ENCODE measurements at places on chromosomes 5 and 9.

DNA sequence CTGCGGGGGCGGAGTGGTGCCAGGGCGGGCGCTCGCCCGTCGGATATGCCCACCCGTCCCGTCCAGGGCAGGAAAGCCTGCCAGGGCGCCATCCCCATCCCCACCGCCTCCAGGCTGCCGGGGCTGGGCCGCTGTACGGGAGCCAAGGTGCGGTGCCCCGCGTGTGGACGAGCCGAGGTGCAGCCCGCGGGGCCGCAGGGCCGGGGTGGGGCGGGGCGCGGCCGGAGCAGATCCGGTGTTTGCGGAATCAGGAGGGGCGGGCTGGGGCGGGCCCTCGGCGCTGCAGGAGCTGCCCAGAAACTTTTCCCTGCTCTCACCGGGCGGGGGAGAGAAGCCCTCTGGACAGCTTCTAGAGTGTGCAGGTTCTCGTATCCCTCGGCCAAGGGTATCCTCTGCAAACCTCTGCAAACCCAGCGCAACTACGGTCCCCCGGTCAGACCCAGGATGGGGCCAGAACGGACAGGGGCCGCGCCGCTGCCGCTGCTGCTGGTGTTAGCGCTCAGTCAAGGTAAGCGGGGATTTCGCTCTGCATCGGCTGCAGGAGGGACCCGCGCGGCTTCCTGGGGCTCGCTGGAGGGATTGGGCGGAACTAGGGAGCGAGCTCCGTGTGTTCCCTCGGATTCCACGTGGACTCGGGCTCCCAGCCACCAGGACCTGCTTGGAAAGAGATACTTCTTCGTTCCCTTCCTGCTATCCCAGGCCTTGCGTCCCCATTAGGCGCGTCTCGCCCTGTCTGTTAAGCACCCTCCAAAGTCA is at the start of gene ITGA2:
Gene ITGA2, plus strand, starts transcription at position 328 of the 756 bp plus-strand sequence. Its CDS starts 117 bp downstream, at position 445.
- peak; percentile 75 for DNase-seq

- DNase-seq, result no peak
These were observed 161.9 kb downstream of the PPP2R2B start for GRCh38 chr5:146716636-146717035.

DNA sequence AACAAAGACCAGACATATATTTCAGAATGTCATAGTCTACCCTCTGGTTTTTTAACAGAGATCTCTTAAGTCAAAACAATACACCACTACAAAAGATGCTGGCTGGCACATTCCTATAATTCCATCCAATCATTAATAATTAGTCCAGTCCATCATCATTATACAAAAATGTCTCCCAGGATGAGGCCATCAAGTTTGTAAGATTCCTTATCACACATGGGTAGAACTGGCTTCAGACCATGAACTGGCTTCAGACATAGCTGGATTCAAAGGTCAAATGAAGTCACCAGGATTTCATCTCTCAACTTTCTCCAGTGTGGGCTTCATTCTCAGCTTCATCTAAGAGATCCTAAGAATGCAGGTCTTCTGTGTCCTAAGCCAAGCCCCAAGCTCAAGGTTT is 147.1 kb downstream of the ENC1 start:
- no peak for DNase-seq

DNA sequence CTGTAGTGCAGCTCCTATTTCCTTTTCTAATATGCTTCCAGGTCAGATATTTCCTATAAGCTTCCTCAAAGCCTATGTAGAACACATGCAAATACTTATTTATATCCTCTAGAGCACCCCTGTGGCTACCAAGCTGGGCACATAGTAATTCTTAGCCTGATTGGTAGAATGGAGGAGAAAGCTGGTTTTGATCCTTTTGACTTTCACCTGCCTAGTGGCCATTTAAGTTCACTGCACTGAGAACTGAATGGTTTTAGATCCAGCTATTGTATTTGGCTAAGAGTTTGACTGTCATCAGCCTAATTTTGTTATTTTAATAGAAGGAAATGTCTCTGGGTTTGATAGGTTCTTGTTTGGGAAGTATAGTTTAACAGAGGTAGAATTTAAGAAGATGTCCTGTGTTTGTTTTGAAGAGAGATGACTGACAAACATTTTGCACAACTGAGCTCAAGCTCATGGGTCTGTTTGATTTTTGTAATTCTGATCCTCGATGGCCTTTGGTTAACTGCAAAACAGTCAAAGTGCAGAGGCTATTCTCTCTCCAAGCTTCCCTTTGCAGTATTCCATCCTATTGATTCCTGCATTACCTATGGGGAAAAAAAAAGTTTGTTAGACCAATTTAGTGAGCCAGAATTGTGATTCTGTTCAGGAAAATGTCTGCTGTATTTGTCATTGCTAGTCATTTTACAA is 85.4 kb downstream of the KCNN2 start:
- no peak for DNase-seq

DNA sequence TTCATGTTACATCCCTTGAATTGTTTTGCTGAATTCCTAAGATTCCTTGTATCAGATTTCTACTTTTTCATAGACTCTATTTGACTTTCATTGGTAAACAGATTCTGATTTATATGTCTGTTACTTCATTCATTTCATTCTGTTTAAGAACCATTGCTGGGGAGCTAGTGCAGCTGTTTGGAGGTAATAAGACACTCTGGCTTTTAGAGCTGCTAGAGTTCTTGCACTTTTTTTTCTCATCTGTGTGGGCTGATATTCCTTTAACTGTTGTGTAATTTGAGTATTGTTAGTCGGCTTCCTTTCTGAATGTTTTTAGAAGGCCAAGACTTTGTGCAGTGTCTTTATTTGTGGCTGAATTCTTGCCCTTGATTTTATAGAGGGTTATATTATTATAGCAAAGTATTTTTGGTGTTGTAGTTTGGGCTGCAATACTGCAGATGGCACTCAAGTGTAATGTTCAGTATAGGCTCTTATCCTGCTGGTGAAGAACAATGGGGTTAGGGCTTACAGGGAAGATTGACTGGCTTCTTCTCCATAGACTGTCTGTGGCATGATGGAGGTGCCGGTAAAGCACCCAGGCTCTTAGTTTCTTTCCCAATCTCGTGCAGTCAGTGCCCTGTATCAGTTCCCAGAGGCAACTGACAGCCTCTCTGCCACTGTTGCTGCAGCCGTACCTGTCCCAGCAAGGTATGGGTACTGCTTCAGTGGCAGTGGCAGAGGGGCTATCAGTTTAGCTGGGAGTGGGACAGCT is 162.2 kb downstream of the OXCT1 start:
- DNase-seq, result no peak

Measured in activated CD8-positive, alpha-beta memory T cell treated with anti-CD3 and anti-CD28 coated beads for 24 hours (primary cell).